ENCODE measurements at places on chromosomes 5 and 9. TPM values are rescaled to one million over a fixed set of nuclear protein-coding genes. Genes with fewer than 3 reads are reported as not detected.

GRCh38 chr5:127423173-127423798 lies 94.2 kb upstream of the PRRC1 start:
- no peak for DNase-seq

DNA sequence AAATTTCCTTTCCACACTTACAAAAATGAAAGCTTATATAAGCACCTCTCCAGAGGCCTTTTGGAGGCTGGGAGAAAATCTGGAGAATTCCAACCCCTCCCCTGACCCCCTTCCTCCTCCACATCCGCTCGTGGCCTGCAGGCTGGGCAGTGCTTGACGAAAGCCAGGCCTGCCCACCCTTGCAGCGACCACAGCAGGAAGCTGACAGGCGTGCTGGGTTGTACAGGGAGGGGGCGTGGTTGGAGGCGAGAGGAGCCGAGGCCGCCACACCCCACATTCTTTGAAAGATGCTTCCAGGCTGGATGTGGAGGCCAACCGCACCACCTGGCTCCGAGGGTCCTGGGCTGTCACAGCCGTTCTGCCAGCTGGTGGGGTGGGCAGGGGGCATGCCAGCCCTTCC lies 47.8 kb upstream of the IER5L start:
- DNase-seq: no peak

DNA sequence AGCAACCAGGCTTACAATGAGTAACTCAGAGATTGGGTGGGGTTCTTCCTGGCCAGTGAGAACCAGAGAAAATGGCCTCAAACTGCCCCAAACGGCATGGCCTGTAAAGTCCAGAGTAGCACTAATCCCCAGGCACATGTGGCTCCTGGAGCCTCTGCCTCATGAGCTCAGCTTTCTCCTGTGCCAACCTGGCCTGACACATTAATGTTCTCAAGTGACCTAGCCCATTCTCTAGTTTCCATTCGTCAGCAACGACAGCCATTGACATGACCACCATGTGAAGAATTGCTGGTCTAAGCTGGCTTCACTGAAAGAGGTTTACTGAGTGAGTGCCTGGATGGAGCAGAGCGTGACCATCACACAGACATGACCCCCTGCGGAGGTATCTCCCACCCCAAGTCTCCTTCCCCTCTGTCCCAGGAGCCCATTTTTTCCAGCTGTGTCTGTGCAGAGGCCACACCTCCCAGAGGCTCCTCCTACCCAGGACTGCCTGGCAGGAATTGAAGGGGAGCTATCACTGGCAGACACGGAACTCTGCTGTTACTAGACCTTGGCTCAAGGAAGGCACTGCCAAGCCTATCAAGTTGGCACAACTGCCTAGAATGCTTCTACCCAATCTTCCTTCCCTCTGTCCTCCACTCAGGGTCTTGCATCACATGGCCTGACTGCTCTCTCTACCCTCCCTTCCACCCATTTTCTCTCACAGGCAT lies 59.0 kb upstream of the BOD1 start:
- no peak for DNase-seq

ENTPD2 gene
- 0.16 TPM for total RNA-seq

- no peak for DNase-seq
These were observed 455.3 kb upstream of the PTGER4 start for GRCh38 chr5:40224421-40224820.

DBH gene
- total RNA-seq: not detected

IL13 gene
- total RNA-seq: not detected

- DNase-seq: no peak
These were observed 110.1 kb downstream of the FOXD1 start for GRCh38 chr5:73338256-73339050.

GRCh38 chr5:154071799-154072413 lies 33.1 kb downstream of the MFAP3 start:
- no peak for DNase-seq

NEUROG1 gene
- 1.1 TPM for total RNA-seq

OTP gene
- not detected for total RNA-seq

GRCh38 chr9:81676395-81676794 lies 13.0 kb downstream of the TLE1 start:
- DNase-seq: no peak

DNA sequence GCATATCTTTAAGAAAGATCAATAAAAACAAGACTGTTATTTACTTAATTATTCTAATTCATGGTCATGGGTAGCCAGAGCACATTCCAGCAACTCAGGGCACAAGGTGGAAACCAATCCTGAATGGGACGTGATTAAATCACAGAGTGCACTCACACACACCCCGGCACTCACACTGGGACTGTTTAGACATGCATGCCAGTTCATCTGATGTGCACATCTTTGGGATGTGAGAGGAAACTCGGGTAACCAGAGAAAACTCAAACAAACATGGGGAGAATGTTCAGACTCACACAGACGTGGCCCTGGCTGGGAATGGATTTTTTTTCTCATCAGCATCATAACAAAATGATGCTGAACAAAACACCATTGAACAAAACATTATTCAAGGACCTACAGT lies 29.4 kb downstream of the SMAD5 start:
- DNase-seq: no peak

- DNase-seq: no peak
These were observed 101.6 kb upstream of the PTPN3 start for GRCh38 chr9:109599711-109600110.

- DNase-seq: no peak
These were observed 1698.8 kb upstream of the CDH9 start for GRCh38 chr5:28737222-28737621.

DNA sequence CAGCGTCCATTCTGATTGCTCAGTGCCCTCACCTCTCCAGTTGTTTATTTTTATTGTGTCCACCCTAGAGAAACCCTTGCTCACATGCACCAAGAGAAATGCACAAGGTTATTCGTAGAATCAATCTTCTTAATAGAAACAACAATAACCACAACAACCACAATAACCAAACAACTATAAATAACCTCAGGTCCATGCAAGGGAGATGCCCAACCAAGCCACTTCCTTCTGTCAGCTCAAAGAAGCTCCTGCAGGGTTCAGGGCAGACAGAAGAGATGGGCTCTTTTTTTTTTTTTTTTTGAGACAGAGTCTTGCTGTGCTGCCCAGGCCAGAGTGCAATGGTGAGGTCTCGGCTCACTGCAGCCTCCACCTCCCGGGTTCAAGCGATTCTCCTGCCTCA lies 14.9 kb upstream of the TCOF1 start:
- no peak for DNase-seq

DNA sequence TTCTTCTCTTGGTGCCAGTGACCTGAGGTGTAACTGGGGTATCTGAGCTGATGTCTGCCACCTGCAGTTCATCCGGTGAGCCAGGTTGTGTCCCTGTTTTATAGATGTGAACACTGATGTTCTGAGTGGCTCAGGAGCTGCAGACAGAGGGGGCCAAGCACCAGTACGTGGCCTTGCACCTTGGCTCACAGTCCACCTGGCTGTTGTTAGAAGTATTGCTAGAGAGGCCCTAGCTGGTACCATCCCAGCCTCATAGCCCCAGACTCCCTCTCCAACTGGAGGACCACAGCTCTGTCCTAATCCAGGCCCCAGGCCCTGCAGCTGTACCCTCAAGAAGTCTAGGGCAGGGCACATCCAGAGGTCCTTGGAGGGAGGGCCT lies 16.2 kb downstream of the PHF2 start:
- no peak for DNase-seq

DNA sequence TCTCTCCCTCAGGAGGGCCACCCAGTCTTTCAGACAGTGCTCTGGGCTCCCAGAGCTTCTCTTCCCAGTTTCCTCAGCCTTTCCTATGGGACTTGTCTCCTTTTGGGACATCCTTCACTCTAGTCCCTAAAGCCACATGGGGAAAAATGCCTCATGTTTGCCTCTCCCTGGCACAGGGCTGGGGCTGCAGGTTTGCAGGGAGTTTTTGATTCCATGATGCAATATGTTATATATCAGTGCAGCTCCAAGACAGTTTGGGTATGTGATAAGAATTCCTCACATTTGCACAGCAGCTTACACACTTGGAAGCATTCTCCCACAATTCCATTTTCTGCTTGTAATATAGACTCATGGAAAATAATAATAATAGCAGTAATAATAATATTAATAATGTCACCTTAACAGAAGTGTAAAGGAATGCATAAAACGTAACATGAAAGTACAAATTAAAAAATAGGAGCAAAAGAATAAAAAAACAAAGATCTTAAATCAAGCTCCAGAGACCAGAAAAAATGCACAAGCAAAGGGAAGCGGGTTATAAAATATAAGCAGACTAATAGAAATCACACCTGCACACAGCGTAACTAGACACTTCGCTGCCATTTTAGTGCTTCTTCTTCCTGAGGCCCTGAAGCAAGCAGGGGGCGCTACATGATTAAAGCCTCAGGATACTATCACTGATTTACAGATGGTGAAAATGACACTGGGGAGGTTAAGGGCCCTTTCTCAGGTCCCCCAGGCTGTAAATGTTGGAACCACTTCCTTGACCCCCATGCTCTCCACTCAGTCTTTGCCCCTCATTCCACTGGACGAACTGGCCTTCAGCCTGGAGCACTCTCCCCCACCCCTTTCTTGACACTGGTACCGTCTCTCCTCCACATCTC lies 70.0 kb upstream of the IL17B start:
- no peak for DNase-seq

- no peak for DNase-seq
These were observed 72.1 kb downstream of the LRSAM1 start for GRCh38 chr9:127523312-127523851.

DNA sequence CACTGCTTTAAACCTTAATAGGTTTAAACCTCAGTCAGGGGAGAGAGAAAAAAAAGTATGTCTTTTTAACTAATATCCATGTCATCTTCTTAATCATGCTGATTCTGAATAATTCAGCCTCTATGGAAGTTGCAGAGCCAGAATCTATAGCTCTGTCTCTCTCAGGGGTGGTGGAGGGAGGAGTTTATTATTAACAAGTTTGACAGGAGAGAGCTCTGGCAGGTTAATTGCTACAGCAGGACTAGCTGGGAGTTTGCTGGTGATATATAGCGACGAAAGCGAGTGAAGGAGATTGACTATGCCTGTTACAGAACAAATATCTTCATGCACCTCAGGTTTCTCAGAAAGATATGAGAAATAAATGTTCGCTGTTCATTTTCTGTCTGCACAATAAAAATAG lies 586.4 kb downstream of the TLE4 start:
- no peak for DNase-seq

- DNase-seq: no peak
These were observed 47.3 kb downstream of the CD180 start for GRCh38 chr5:67149057-67149950.

GRCh38 chr9:133124123-133124906 lies 3.3 kb upstream of the RALGDS start:
- DNase-seq: no peak

ZBED3 gene
- 2.2 TPM for total RNA-seq

DNA sequence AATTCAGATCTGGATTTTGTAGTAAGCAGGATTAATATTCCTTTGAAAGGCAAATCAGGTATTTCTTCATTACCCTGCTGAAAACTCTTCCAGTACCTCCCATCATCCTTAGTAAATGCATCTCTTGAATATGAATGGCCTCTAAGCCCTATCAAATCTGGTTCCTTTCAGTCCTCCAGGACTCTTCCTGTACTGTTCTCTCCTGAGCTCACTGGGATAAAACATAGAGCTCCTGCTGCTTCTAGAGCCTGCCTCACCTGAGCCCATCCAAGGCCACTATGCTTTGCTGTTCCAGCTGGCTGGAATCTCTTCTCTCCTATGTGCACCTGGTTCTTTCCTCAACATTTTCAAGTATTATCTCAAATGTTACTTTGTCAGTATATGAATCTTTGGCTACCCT lies 803.3 kb upstream of the CTNND2 start:
- no peak for DNase-seq

WWC1 gene
- 116 TPM for total RNA-seq

DNA sequence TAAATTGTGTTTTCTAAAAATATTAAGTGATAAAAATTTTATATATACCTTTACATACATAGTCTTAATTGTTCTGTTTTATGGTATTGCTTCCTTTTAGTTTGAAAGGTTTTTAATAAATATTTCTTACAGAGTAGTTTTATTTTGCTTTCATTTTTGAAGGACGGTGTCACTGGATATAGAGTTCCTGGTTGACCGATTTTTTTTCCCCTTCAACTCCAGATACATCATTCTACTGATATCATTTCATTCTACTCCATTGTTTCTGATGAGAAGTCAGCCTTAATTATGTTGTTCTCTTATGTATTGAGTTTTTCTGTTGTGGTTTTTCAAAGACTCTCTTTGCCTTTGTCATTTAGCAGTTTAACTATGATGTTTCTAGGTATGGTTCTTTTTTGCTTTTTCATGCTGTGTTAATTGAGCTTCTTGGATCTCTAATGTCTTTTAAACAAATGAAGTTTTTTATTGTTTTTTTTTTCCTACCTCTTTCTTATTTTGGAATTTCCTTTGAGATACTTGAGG lies 30.4 kb downstream of the MTREX start:
- DNase-seq: no peak

DNA sequence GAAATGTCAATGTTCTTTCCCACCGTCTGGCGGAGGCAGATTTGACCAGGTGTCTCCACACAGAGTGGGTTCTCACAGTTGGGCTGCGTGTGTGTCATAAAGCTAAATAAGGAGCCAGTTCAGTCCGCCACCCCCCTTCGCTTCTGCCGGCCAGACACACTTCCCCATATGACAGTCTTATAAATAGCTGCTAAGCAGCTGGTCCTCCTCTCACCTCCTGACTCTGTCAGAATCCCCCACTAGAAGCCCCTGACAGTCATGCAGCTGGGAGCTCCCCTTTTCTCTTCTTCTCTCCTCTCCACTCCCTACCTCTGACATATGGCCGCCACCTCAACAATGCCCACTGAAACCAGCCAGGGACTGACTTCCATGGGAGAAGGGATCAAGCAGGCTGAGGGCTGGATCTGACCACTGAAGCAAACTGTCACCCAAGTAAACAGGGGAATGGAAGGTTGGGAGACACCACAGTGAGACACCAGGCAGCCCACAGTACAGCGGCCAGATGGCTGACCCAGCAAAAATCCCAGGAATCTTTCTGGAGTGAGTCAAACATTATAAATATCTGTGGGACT lies 141.9 kb upstream of the EFNA5 start:
- no peak for DNase-seq

GRCh38 chr5:88683506-88684135 lies 199.4 kb downstream of the MEF2C start:
- DNase-seq: peak; percentile 83

DNA sequence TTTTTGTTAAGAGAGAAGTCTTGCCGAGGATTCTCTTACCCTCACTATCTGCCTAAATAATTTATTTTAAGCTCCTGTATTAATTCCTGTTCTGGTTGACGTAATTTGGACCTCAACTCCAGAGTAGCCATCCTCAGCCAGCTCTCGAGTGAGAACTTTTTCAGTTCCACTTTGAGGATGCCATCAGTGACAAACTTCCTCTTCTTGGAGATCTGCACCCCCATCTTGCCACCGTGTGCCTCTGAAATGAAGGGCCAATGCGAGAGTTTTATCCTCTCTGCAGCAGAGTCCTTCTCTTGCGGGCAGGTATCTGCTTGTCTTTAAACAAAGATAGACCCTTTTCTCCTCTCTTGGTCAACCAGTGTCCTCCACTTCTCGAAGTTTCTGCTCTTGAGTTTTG lies 19.5 kb upstream of the TMEM174 start:
- DNase-seq: no peak

- no peak for DNase-seq
These were observed 32.9 kb downstream of the NDST1 start for GRCh38 chr5:150540615-150541396.

Data from occipital lobe (tissue), 3 donors.